Stimulated activated CD4-positive, alpha-beta T cell treated with anti-CD3 and anti-CD28 coated beads, Interleukin-15, amount 100 ng/mL, for 1 hour (primary cell): ENCODE measurements at places on chromosomes 12 and 14.

- no peak for DNase-seq
Observed at GRCh38 chr14:73887694-73888459, 1.2 kb downstream of the ZNF410 start.

- DNase-seq, result no peak
Observed at GRCh38 chr12:90299121-90299520, 590.5 kb upstream of the ATP2B1 start.

DNA sequence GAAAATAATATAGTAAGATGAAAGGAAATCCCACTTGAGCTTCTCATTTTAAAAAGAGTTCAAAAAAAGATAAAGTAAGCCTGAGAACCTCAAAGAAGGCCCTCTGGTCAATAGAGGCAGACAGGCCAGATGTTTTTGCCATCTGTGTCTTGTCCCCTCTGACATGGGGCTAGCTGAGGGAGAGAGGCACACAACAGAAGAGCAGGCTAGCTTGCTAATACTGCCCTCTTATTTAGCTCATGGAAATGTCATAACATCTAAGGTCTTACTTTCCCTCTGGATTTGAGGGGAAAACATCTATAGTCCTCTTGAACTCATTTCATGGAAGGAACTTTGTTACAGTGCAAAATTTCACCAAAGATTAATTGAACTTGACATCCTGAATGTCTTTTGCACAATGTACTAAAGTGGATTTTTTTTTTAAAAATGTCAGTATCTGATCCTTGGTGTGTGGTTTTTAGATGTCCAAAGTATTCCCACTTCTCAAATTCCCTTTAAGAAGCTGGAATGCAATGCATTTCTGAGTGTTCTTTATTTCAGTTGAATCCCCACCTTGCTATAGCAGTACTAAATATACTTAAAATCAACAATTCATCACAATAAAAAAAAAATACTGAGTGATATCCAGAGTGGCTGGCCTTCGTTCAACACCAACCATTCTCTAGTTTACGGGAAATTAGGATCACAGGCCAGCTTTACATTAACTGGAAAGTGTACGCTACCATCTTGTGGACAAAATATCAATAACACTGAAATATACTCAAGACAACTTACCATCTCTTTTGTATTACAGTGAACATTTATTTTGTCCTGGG, 176.7 kb downstream of the PAH start:
- DNase-seq, result no peak

GRCh38 chr12:3380200-3381043, 110.6 kb upstream of the PRMT8 start:
- DNase-seq, result no peak

- no peak for DNase-seq
Observed at GRCh38 chr12:84922693-84923092, 10.1 kb upstream of the SLC6A15 start.

GRCh38 chr14:93102141-93102540, 13.6 kb downstream of the ITPK1 start:
- no peak for DNase-seq

- no peak for DNase-seq
Observed at GRCh38 chr12:57609101-57609780, 2.0 kb upstream of the ARHGEF25 start.

DNA sequence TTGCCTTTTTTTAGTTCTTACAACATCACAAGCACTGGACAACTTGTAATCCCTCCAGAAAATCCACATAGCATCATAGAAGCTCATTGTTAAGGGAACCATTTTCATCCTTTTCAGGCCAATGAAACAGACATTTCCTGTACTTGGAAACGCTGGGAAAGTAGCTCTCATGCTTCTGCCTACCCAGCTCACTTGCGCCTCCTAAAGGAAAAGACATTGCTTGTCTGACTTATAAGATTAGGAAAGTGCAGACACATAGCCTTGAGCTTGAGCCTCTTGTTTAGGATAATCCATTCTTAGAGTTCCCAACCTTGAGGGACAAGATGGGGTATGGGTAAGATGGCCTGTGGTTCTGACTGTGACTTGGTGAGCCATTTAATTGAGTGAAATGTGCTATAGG, 589.5 kb downstream of the NOVA1 start:
- no peak for DNase-seq

GRCh38 chr14:94748667-94749347, 21.1 kb downstream of the GSC start:
- no peak for DNase-seq

DNA sequence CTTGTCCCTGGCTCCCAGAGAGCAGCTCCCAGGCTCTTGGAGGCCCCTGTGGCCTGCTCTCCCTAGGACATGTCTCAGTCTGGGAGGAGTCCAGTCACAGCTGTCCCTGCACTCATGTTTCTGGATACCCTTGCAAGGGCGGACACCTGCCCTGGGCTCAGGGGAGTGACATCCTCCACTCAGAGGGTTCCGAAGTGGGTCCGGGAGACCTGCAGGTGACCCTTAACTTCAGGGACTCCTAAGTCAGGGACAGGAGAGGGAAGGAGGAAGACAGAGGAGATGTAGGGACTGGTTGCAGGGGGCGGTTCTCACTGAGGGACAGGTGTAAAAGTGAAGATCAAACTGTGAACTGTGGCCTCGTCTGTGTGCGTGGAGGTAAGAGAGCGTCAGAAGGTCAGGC, 37.6 kb downstream of the CACNA2D4 start:
- DNase-seq, result no peak
